ENCODE measurements at places on chromosomes 12 and 14.

DNA sequence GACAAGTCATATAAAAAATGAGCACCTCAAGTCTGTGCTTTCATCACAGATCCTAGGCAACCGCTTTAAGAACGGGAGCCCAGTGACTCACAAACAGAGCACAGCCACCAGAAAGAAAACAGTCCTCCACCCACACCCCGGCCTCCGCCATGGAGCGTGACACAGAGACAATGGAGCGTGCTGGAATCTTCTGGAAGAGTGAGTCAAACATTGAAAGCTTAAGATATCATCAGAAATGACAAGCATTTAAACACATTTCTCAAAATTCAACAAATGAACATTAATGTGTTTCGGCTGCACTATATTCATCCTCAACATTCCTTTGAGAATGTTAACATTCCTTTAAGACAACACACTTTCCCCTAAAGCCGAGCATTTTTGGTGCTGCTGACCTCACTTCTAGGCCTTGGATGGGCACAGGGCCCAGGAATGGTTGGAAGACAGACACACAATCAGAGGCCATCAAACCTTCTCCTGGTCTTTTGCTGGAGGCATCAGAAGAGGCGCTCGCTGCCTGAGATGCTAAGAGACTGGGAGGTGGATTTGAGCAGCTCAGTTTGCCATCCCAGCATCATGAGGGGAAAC is 23.6 kb upstream of the TMEM132D start:
- DNase-seq: no peak

- DNase-seq: no peak
Measured at GRCh38 chr14:83960832-83961512, 1569.0 kb upstream of the FLRT2 start.

DNA sequence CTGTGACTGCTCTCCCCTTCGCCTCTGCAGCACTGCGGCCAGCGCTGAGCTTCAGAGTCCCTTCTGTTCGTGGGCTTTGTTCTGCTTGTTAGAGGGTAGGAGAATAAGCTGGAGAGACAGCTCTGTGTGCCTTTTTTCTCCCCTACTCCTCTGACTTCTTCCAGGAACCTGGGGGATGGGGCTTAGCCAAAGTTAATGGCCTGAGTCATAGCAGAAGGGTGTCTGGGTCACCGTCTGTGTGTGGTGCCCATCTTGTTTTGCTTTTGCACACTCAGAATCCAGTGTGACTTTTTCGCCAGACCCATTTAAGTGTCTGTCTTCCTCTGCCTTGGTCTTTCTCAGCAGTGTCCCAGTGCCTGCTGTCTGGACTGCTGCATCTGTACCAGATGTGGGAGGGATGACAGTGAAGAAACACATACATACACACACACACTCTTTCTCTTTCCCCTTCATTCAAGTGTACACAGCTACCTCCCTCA is 3.0 kb downstream of the KIF5A start:
- DNase-seq: no peak

GRCh38 chr12:93378998-93379325 is 1.2 kb downstream of the NUDT4 start:
- no peak for DNase-seq

DNA sequence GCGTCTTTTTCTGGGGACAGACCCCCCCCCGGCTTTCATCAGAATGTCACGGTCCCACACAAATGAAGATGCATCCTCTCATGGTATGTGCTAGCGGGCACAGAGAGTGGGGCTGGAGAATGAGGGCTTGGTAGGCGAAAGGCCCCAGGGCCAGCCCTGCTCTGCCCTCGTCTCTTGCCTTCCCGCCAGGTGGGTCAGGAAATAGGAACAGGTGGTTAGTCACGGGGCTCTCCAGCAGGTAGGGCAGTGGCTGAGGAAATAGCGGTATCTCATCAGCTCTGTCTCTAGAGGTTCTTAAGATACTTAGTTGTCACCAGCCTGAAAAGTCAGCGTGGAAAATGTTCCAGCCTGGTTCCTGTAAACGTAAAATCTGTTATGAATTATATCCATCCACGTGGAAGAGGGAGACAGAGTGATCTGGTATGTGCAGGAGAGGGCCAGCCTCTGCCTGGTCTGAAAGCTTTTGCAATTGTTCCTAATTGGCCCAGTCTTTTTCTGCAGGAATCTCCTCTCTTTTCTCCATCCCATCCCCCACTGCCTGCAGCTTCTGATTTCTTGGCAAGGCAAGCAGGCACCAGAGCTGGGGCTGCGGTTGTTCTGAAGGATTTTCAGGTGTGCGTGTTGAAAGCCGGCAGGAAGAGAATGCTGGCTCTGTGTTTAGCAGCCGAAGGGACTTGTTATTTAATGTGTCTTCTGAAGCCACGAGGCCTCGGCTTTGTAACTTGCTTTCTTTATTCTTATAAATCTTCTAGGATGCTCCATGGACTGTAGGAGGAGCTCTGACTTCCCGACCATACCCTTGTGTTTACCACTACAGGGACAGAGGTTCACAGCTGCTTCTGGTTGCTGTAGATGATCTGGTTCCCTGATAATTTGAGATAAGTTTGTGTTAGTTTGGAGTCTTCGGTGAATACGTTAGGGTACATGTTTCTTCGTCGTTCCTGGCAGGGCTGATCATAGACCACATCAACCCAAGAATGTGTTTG is 131.1 kb downstream of the CACNA1C start:
- DNase-seq: no peak

DNA sequence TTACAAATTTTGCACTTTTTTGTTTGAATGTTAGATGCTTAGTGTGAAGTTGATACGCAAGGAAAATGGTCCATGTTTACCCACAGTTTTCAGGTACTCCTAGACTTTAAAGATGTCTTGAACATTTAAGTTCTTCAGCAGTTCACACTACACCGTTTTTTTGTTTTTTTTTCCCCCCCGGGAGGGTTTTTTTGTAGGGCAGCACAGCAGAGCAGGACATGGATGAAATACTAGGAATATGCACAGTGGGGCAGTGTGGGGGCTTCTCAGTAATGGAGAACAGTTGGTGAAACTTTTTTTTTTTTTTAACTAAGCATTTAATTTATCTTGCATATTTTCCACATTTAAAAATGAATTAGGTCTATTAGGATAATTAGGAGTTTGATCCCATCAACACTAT is 4.9 kb downstream of the RAN start:
- no peak for DNase-seq

DNA sequence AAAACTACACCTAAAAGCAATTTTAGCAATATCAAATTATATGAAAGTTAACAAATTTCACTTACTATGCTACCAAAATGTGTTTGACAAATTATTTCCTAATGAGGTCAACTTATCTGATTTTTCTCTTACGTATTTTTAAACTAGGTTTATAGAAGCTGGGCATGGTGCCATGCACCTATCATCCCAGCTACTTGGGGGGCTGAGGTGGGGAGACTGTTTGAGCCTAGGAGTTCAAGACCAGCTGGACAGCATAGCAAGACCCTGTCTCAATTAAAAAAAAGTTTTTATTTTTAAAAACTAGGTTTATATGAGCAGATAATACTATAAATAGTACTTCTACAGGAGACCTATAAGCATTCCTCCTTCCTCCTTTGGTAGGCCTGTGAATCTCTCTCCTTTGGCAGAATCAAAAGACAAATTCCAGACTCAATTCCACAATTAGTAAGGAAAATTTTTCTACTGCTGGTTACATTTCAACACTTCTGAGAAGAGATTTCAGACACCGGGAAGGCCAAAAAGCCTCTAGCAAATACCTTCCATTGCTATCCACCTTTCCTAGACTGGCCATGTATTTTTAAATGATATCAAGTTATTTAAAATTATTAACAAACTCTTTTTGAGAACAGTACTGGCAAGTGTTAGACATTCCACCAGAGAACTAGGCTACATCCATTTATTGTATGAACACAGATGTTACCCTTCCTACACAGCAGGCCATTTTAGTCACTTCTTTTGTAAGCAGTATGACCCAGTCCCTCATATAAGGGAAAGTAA is 34.4 kb downstream of the CDK17 start:
- no peak for DNase-seq

GRCh38 chr12:122082621-122083356 is 4.2 kb downstream of the MLXIP start:
- DNase-seq: no peak

DNA sequence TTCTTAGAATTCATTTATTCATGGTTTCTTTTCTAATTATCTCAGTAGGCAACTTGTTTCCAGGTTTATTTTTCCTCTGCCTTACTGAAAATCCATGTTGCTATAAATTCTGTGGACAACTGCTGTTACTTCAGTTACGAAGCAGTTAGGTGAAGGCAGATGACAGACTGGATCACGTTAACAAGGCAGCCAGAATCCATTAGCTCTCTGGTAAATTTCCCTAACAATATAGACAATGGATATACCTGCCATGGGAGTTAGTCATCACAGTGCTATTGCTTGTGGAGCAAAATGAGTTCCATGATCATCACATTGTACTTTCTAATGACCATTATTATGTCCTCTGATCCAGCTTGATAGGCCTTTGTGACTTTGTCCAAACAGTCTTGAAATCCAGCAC is 291.5 kb downstream of the NELL2 start:
- no peak for DNase-seq

GRCh38 chr14:34649344-34649743 is 19.4 kb upstream of the SNX6 start:
- no peak for DNase-seq

- DNase-seq: no peak
Measured at GRCh38 chr12:79168687-79169086, 304.1 kb downstream of the SYT1 start.

DNA sequence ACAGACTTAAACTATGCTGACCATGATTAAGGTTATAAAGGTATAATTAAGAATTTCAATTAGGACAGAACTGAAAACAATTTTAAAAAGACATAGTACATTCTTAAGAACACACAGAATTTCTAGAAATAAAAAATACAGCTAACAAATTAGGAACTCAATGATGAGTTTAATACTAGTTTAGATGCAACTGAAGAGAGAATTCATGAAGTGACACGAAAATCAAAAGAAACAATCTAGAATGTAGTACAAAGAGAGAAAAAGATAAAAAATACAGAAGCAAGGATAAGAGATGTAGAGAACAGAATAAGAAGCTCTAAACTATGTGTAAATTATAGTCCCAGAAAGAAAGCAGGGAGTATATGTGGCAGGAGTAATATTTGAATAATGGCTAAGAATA is 187.8 kb upstream of the KRR1 start:
- no peak for DNase-seq

- DNase-seq: peak; percentile 5
Measured at GRCh38 chr12:108457006-108457733, 57.9 kb upstream of the FICD start.

- peak; percentile 27 for DNase-seq
Measured at GRCh38 chr12:117165342-117165741, 24.9 kb downstream of the FBXO21 start.

DNA sequence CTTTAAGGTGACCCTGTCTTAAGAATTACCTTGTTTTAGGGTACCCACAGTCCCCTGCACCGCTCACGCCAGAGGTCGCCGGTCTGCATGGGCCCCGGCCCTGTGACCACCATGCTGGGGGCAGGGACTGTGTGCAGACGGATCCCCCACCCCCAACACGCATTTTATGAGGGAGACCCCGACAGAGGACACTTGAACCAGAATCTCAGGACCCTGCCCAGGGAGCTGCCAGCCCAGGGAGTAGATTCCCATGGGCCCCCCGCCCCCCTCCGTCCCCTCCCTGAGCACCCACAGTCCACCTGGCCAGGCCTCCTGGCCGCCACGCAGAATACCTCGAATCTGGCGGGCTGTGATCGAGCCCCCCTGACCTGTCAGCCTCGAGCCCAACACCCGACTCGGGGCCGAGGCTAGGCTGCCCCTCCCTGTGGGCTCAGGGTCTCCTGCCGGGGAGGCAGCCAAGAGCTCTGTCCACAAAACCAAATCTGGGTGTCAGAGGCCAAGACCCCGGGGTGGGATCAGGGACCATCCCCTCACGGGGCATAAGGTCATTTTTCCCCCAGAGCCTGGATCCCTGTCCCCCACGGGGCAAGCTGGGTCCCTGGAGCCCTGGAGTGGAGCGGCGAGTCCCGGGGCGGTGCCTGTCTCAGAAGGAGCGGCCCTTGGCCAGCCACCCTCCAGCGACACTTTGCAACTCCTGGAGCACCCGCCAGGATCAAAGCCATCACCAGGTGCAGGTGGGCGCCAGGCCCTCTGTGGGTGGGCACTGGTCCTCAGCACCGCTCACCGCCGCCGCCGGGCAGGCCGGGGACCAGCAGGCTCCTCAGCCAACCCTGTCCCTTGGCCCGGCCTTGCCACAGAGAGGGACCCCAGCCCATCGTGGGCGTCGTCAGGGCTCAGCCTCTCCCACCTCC is 155.8 kb upstream of the PKP2 start:
- DNase-seq: no peak

DNA sequence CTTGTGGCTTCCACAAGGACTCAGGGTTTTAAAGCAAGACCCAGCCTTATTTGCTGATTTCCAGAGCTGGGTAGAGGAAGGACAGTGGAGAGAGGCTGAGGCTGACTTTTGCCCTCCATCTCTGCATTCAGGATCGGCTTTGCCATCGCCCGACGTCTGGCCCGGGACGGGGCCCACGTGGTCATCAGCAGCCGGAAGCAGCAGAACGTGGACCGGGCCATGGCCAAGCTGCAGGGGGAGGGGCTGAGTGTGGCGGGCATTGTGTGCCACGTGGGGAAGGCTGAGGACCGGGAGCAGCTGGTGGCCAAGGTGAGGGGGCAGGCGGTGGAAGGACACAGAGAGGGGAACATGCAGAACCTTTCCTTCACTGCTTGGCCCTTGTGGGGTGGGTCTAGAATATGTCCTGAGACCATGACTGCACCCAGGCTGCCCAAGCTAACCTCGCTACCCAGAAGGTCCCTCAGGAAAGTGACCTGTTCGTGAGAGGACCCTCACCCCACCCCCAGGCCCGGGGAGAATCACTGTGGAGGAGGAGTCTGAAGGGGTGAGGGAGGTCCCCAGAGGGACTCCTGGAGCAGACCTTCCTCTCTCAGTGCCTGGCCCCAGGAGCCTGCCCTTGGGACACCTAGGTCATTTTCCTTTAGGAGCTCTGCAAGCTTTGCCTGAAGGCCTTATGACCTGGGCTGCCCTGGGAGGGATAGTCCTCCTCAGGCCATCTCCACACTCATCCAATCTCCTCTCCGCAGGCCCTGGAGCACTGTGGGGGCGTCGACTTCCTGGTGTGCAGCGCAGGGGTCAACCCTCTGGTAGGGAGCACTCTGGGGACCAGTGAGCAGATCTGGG is 3.1 kb downstream of the DHRS2 start:
- no peak for DNase-seq

- no peak for DNase-seq
Measured at GRCh38 chr14:39488600-39488999, 56.4 kb upstream of the FBXO33 start.

- no peak for DNase-seq
Measured at GRCh38 chr12:68750506-68750905, 4.5 kb downstream of the SLC35E3 start.

- no peak for DNase-seq
Measured at GRCh38 chr12:109946505-109946904, 46.4 kb downstream of the TCHP start.

DNA sequence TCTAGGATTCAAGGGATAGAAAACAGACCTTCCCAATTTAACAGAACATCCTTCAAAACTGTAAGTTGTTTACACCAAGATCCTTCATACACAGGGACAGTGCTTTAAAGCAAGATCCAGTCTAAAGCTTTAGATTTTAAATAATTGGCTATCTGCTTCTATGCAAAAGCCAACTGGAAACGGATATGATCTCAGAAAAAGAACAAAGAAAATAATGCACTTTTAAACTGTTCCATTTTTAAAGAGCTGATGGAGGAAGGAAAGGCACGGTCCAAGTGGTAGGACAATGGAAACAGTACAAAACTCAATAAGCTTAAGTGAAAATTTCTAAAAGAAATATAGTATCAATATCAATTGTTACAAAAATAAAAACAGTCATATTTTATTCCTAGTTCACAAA is 27.7 kb downstream of the LRP6 start:
- no peak for DNase-seq

GRCh38 chr12:127343940-127344339 is 923.0 kb upstream of the TMEM132C start:
- DNase-seq: no peak
